ENCODE measurements at places on chromosomes 11 and 22. TPM values are rescaled to one million over a fixed set of nuclear protein-coding genes. Genes with fewer than 3 reads are reported as not detected.
A peak's percentile ranks its signal among the peaks of the same experiment; 100 is the strongest.

GRCh38 chr22:30371981-30372380, 15.2 kb downstream of the CCDC157 start:
- no peak for DNase-seq

Gene RASGRP2
- total RNA-seq: not detected

DNA sequence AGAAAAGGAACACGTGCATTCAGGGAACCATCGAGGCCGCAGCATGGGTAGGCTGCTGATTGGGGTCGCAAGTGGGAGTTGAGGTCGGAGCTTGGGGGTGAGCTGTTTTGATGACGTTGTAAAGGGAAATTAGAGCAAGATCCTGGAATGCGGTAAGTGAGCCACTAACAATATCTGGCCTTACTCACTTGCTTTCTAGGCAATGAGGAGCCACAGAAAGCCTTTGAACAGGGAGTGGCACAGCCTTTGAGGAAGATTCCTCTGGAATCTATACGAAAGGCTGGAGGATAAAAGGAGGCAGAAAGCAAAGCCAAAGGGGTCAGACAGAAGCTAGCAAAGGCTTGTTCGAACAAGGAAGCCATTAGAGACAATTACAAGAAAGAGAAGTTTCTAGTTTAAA, 197.5 kb downstream of the LARGE1 start:
- no peak for DNase-seq

DNA sequence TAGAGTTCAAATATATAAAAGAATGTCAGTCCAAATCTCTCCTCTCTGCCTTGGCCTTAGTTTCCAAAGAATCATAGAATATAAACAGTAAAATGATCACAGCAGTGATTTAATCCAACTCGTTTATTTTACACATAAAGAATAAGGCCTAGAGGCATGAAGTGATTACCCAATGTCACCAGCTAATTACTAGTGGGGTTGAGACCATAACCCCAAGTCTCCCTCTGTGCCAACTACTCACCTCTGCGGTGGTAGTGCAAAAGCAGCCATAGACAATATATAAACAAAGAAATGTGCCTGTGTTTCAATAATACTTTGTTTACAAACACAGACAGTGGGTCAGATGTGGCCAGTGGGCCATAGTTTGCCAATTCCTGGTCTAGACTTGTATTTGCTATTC, 96.6 kb upstream of the FAT3 start:
- DNase-seq: no peak

Gene SAA4
- total RNA-seq: not detected

Gene SHISAL1
- total RNA-seq: not detected

Gene RAB39A
- total RNA-seq: not detected

DNA sequence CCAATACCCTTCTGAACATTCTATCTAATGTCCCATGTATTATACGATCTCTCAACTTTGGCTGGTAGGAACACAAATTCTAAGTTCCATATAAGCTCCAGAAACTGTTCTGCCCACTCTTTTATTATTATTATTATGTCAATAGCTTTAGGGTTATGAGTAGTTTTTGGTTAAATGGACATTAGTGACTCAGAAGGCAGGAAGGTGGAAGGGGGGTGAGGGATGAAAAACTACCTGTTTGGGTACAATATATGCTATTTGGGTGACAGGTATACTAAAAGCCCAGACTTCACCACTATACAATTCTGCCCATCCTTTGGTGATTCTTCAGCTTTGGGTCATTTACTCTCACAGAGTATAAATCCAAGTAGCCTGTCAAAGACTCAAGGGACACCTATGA, 22.5 kb upstream of the TRIM29 start:
- no peak for DNase-seq

Gene OR52E8
- total RNA-seq: not detected

DNA sequence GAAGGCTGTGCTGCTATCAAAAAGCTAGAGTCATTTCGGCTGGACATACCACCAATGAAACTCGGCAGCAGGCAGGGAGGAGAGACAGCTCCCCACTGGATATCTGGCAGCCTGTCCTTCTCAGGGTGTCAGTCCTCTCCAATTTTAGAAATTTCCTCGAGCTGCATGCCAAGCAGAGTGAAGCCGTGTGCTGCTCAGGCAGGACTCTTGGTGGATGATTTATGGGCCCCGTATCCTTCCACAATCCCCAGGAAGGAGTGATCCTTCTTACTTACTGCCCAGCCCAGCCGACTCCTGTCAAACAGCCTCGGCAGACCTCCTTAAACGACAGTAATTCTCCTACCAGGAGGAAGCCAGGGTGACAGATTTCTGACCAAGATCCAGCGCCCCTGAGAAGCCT, 410.4 kb downstream of the TENM4 start:
- no peak for DNase-seq

Gene SLC29A2
- total RNA-seq: 0.07 TPM

DNA sequence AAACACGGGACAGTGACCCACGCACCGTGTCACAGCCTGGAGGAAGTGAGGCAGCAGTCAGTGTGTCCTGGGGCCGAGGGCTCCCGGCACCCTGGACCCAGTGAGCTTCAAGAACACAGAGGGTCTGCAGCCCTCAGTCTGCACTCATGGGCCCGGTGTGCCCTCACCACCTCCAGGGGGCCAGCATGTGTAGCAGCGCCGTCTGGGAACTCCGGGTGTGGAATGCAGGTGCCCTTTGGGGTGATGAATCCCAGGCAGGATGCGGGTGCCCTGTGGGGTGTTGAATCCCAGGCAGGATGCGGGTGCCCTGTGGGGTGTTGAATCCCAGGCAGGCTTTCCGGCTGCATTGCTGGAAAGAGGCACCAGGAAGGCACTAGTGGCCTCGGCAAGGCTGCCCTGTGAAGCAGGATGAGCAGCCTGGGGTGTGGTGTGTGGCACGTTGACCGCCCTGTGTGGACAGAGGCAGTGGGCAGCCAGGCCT, 1399.9 kb downstream of the BRD1 start:
- no peak for DNase-seq

- peak; percentile 43 for DNase-seq
These were observed 118.4 kb downstream of the TEAD1 start for GRCh38 chr11:12792590-12792989.

DNA sequence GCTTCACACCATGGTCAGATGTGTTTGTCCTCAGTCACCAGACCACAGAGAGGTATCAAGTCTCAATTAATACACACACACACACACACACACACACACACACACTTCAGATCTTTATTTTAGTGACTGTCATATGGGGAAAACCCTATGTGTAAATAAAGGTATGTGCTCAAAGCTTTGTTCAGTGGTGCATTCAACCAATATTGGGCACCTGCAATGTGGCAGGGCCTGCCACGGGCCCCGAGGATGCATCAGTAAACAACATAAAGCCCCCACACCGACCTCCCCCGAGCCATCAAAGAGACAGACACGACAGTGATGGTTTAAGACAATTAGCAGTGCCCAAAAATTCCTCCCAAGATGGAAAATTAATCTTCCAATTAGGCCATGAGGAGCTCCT, 51.6 kb downstream of the SHANK2 start:
- DNase-seq: no peak

DNA sequence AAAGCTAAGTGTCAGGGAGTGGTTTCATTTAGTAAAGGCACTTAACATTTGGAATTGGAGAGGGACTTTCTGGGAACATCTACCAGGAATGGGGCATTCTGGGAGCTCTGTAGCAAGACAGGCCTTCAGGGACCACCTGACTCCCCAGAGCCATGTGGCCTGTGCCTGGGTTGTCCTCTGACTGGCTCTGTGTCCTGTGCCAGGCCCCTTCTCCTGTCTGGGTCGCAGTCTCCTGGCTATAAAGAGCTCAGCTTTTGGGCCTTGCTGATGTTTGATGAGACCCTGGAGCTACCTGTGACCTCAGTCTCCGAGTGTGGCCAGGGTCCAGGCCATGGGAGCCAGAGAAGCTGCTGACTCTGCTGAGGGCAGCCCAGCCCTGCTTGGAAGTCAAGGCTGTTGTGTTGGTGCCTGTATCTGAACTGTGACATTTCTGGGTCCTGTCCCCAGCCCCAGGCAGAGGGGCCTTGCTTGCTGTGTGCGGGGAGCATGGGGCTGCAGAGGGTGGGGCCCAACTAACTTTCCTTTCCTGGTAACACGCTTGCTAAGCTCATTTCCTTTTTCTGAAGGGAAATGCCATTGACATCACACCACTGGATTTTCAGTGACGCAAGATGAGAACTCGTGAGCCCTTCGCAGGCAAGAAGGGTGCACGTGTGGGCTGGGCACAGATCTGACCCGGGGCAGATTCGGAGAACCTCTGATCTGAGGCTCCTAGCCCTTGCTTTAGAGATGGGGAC, 41.3 kb downstream of the LRRC32 start:
- no peak for DNase-seq
